ENCODE measurements at places on chromosomes 13 and 19.
A peak's percentile ranks its signal among the peaks of the same experiment; 100 is the strongest.

DNA sequence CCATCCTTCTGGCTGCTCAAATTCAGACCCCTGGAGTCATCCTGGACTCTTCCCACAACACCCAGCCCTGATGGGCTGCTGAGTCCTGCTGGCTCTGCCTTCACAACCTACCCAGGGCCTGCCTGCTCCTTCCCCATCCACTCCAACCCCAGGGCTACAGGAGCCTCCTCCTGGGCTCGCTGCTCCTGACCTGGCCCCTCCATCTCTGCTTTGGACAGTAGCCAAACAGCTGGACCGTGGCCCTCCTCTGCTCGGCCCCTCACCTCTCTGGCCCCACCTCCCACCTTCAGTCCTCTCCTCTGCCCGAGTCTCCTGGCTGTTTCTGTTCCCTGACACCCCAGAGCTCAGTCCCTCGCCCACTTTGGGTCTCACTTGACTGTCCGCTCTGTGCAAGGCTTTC lies 66.7 kb downstream of the CEBPG start:
- DNase-seq: no peak

DNA sequence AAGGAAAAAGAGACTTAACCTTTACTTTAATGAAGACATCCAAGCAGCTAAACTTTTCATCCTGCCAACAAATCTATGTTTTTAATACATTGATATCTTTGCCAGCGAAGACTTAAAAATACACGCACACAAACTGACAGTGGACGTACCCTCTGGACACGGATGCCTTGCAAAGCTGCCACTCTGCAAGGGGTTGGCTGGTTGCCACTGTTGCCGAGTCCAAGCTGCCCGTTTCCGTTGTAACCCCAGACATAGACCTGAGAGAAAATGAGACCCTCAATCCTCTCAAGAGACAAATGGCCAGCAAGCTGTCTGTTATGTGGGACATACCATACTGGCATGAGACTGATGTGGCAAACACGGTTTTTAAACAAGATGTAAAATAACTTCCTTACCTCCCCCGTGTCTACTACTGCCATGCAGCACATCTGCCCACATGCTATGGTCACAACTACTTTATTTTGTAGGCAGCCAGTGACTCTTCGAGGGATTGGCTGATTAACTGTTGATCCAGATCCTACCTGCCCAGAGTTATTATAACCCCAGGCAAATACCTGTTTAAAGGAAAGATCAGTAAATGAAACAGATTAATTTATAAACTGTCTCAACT lies 21.2 kb downstream of the RCBTB2 start:
- DNase-seq: no peak

GRCh38 chr13:44758630-44759383 lies 182.7 kb upstream of the TSC22D1 start:
- DNase-seq: peak; percentile 68

GRCh38 chr13:99605420-99606323 lies 104.4 kb downstream of the TM9SF2 start:
- DNase-seq: peak; percentile 45

- DNase-seq: no peak
Measured at GRCh38 chr13:98467263-98467985, 109.5 kb downstream of the STK24 start.

- DNase-seq: peak; percentile 2
Measured at GRCh38 chr13:63632321-63632720, 2216.7 kb upstream of the PCDH20 start.

DNA sequence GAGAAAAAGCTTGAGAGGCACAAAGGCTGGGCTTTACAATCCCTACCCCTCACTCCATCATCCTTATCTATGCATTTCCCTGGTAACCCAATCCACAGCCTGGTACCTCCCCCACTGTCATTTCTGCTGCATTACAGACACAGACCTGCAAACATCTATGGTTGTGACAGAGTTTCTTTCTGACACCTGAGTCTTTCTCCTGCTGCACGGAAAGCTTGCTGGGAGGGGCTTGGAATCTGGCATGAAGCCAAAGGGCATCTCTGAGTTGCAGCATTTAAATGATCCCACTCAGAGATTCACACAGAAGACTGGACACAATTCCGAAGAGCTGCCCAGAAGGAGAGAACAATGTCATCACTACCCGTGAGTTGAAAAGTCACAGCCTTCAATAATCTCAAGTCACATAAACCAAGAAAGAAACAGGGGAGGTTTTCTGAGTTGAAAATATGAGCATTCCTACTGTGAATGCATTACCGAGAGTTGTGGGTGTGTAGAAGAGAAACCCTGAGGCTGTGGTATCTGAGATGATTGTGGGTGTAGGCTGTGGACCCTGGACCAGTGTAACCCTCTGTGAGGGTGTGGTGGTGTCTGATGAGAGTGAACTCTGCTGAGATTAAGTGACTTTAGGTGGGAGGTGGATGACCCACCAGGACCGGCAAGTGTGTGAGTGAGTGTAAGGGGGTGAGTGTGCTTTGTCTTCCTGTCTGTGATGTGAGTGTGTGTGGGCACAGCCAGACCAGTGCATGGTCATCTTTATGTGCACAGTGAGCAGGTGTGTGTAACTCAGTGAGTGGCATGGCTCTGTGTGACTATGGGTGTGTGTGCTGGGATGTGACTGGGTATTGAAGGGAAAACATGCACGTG lies at the start of gene LGALS14:
Gene LGALS14 (plus strand): TSS at position 301 of the 864 bp plus-strand sequence. CDS start 48 bp downstream, at position 349.
- no peak for DNase-seq

GRCh38 chr13:108621462-108621861 lies 7.9 kb upstream of the MYO16 start:
- peak; percentile 92 for DNase-seq

DNA sequence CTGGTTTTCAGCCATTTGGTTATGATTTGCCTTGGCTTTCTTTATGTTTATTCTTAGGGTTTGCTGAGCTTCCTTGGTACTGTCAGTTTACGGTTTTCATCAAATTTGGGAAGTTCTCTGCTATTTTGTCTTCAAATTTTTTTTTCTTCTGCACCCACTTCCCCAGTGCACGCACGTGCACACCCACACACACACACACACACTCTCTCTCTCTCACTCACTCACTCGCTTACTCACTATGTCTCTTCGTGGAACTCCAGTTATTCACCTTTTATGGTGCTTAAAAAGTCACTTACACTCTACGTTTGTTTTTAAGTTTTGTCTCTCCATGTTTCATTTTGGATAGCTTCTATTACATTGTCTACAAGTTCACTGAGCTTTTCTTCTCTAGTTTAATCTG lies 7.1 kb downstream of the AKAP11 start:
- no peak for DNase-seq

- no peak for DNase-seq
Measured at GRCh38 chr13:40787062-40787461, 2.3 kb upstream of the SLC25A15 start.

DNA sequence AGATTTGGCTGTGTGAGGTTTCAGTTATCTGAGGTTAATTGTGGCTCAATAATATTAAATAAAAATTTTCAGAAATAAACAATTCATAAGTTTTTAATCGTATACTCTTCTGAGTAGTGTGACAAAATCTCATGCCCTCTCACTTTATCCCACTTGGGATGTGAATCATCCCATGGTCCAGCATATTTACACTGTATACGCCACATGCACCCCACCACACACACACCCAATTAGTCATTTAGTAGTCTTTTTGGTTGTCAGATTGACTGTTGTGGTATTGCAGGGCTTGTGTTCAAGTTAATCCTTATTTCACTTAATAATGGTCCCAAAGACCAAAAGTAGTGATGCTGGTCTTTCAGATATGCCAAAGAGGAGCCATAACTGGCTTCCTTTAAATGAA lies 66.4 kb upstream of the PCDH9 start:
- DNase-seq: no peak

DNA sequence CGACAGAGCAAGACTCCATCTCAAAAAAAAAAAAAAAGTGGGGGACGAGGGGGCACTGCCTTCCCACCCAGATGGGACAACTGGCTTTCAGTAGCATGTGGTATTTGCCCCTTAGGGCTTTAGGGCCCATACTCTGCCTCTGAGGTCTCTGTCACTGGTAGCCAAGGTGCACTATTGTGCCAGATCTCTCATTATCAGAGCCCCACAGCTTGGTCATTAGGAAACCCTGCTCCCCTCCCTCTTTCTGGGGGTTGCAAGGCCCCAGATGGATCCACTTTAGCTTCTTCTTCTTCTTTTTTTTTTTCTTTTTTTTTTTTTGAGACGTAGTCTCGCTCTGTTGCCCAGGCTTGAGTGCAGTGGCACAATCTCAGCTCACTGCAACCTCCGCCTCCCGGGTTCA lies 11.2 kb upstream of the ZNF358 start:
- DNase-seq: no peak

- no peak for DNase-seq
Measured at GRCh38 chr19:27860309-27860934, 1352.5 kb downstream of the UQCRFS1 start.

GRCh38 chr19:19451429-19452242 lies 46.2 kb downstream of the GATAD2A start:
- no peak for DNase-seq

DNA sequence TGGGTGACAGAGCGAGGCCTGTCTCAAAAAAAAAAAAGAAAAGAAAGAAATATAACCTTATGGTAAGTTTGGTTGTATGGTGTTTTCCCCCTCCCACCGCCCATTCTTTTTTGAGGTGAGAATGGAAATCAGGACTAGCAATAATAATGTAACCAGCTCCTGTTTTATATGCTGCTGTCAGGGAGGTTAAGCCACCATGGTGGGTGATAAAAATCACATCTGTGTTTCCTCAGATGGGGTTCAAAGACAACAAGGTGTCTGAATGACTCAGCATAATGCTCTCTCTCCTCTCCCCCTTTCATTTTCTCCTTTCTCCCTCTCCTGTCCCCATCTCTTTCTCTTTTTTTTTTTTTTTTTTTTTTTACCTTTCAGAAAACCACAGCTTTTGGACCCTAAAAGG lies 28.3 kb upstream of the GARRE1 start:
- DNase-seq: no peak

DNA sequence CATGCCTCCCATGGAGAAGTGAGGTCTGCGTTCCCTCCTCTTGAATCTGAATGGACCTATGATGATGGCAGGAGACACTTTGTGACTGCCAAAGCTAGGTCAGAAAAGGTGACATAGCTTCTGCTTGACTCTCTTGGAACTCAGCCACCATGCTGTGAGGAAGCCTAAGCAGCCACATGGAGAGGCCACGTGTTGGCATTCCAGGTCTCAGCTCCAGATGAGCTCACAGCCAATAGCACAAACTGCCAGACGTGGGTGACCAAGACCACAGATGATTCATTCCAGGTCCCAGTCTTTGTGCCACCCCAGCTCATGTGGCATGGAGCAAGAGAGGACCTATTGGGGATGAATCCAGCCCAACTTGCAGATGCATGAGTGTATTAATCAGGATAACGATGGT lies 8.7 kb upstream of the GGACT start:
- no peak for DNase-seq

GRCh38 chr19:15595069-15595468 lies 19.9 kb upstream of the CYP4F8 start:
- no peak for DNase-seq

DNA sequence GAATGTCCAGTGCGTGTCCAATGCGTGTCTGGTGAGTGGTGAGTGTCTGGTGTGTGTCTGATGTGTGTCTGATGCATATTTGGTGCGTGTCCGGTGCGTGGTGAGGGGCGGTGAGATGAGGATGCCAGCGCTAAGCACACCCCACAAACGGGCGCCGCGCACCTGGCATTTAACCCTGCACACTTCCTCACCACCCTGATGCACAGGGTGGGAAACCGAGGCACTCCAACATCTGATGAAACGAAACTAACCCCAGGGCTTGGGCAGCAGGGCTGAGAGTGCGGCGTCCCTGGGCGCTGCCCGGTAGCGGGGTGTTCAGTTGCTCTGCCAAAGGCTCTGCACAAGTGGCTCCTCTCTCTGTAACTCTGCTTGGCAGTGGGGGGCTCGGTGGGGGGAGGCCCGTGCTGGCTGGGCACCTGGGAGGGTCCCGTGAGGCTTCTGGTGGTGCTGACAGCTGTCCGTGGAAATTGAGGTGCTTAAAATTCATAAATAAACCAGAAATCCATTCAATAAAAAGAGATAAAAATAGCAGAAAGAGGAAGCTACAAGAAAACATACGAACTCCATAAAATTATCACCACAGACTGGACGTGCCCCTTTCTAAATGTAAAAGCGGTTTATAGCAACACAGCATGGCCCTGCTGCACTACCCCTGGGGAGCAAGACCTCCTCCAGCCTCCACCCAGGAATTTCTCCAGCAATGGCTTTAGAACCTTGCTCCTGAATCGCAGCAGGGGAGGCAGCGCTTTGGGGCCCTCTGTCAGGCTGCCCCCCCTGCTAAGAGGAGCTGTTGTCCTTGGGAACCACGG lies 76.0 kb downstream of the RASA3 start:
- no peak for DNase-seq

GRCh38 chr13:97388373-97388772 lies 45.6 kb upstream of the RAP2A start:
- DNase-seq: no peak

DNA sequence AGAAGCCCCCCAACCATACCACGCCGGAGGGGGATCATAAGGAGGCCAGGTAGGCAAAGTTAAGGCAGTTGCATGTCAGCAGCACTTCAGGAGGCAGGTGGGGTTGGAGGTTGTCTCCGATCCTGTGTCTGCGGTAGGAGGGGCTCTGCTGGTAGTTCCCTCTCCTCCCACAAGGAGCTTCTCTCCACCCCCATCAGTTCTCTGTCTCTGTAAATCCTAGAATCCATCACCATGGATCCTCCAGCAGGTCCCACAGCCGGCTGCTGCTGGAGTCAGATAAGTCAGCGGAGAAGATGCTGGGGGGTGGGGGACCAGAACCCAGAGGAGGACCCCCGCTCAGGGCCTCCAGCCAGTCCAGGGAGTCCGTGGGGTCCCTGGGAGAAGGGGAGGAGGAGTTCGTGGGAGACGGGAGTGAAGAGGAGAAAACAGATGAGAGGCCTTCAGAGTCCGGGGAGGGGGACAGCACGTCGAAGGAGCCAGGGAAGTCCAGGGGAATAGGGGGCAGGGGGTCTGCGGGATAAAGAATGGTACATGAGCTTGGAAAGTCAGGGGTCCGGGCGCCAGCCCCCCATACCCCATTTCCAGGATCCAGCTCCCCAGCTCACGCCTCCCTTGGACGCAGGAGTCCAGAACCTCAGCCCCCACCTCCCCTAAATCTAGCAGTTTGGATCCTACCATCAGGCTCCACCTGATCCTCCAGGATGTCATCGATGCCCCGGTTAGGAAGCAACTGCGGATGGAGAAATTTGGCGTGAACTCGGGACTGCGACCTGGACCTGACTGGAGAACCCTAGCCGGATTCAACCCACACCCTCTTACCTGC lies 6.3 kb downstream of the MAMSTR start:
- DNase-seq: peak; percentile 14

GRCh38 chr19:46967578-46968032 lies 52.0 kb upstream of the NPAS1 start:
- DNase-seq: peak; percentile 38
